ENCODE measurements at places on chromosomes 7 and 10.

- DNase-seq: no peak
Measured at GRCh38 chr7:94177441-94177840, 173.3 kb upstream of the BET1 start.

DNA sequence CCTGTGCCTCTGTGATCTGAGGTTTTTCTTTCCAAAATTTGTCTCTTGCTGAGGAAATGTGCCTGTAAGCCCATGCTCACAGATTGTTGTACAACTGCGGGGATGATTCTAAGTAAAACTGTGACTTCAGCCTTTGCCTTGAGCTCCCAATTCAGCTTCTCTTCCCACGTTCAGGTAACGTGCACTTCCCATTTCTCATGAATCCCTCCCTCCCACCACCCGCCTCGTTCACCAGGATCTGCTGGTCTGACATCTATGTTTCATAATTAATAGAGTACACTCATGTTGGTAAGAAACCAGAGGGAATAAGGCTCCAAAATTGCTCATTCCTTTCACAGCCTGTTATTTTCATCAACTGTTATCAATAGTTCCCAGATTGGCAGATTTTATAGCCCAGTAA lies 332.6 kb upstream of the TPK1 start:
- no peak for DNase-seq

- peak; percentile 89 for DNase-seq
Measured at GRCh38 chr7:36389371-36390198, at the start of gene ANLN. ANLN (plus strand) TSS chr7:36389862; CDS start chr7:36390027, 165 bp downstream.

DNA sequence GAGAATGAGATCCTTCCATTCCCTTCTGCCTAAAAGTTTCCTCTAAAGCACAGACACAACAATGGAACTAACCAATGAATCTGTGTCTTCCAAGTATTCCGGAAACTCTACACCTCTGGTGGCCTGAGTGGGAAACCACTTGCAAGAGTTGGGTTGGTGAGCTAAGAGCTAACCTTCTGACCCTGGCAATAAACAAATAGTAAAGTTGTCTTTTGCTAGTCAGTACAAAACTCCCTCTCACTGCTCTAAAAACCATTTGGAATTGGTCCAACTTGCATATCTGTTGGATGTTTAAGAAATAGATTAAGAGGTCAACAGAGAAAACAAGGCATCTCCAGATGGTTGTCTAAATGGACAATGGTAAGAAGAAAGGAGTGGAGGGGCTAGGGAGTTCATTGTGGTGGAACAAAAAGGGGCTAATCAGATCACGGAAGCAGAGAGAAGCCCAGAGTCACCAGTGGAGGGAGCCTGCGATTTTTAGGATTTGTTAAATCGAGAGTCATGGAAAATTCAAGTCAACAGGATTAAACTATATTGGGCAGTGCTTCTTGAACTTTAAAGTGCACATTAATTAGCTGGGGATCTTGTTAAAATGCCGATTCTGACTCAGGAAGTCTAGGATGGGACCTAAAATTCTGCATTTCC lies 192.3 kb downstream of the EVX1 start:
- no peak for DNase-seq

GRCh38 chr10:4351723-4352413 lies 474.1 kb upstream of the AKR1E2 start:
- DNase-seq: no peak

- no peak for DNase-seq
Measured at GRCh38 chr10:100024748-100025147, 15.0 kb upstream of the DNMBP start.

DNA sequence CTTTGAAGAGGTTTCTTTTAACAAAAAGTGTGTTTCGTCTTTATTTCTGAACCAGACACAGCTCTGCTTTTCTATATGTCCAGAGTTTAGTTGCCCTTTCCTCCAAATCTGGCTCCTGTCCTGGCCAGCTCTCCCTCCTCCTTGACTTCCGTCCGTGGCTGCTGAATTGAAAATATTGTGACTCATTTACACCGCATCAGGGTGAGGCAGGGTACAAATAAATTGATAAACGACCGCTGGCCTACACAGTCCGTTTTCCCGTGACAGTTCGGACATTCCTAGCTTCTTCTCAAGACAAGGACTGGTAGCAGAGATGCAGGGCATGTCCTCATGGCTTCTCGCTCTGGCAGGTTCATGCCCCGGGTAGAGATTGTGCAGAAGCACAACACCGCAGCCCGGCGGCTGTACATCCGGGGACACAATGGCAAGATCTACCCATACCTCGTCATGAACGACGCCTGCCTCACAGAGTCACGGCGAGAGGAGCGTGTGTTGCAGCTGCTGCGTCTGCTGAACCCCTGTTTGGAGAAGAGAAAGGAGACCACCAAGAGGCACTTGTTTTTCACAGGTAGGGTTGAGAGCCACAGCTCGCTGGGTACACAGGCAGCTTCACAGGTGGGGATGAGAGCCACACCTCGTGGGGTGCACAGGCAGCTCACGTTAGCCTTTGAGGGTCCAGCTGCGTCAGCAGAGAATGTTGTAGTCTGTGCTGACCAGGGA lies 126.6 kb downstream of the TRRAP start:
- no peak for DNase-seq

DNA sequence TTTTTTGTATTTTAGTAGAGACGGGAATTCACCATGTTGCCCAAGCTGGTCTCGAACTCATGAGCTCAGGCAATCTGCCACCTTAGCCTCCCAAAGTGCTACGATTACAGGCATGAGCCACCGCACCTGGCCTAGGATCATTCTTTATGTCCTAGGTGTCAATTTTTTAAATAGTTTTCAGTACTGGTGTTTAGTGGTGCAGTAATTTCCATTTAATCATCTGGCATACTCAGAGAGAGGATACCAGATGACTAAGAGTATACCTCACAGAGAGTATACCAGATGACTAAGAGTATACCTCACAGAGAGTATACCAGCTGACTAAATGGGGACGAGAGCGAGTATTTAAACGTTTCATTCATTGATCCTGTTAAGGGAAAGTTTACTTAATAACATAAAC lies 37.3 kb upstream of the TMEM248 start:
- no peak for DNase-seq

GRCh38 chr10:61618388-61618961 lies 44.3 kb upstream of the CABCOCO1 start:
- DNase-seq: no peak

- no peak for DNase-seq
Measured at GRCh38 chr10:43427166-43427825, 9.6 kb upstream of the ZNF487 start.

DNA sequence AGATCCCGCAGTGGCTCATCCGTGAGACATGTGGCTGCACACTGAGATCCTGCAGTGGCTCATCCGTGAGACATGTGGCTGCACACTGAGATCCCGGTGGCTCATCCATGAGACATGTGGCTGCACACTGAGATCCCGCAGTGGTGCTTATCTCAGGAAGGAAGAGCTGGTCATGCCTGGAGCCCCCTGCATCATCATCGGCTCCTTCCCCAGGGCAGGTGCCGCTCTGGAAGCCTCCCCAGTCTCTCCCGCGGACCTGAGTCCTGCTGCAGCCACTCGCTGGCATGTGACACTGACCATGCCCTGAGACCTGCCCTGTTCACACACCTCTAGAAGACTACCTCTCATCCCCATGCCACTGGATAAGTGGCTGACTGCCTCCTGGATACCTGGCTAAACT lies 181.3 kb downstream of the PTPRN2 start:
- DNase-seq: no peak

GRCh38 chr7:103928581-103928980 lies 60.9 kb downstream of the RELN start:
- DNase-seq: no peak

DNA sequence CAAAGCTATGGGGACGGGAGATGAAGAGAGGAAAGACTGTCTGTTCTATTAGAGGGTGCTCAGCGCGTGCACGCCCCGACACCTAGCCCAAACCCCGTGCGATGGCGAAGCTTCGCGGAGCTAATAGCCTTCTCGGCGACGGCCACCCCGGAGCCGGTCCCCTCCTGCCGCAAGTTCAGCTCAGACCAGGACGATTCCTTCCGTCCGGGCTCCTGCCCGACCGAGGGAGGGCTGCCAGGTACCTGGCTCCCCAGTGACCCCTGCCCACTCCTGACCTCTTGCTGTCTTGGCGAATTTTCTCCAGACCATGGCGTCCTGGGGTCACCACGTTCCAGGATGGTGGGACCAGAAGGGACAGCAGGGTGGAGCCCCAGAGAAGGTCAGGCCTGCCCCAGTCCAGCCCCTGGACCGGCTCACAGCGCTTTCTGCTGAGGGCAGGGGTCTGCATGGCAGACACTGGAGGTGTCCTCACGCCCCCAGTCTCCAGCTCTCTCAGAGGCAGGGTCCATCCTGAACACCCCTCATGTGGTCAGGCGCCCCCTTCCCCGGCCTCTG lies 36.7 kb downstream of the UNCX start:
- DNase-seq: no peak

DNA sequence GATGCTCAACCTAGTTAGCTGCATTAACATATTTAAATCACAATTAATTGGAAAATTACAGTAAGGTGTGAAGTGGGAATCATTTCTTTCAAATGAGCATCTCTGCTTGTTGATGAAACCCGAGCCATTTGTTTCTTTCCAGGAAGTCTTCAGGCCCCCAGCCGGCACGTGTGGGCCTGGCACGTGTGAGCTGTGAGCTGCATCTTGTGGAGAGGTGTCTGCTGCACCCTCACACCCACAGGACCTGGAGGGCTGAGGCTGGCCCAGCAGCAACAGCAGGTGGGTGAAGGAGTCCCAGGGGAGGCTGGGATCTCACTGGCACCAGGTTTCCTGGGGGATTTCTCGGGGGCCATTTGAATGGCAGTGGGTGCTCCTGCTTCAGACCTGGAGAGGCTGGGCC lies 372.5 kb upstream of the MKI67 start:
- DNase-seq: no peak
